Mesothelial cell of epicardium (in vitro differentiated cells): ENCODE measurements at places on chromosomes 3 and 15.

- DNase-seq, result no peak
- H3K27me3 ChIP-seq, result no peaks in the 10 kb centered on the region
- no peak overlapping the region for H3K27ac ChIP-seq
- no peaks in the 10 kb centered on the region for H3K4me1 ChIP-seq
Observed at GRCh38 chr15:51856714-51857380, 27.4 kb downstream of the TMOD3 start.

GRCh38 chr3:32522682-32523081 lies 20.0 kb upstream of the CMTM6 start:
- no peaks in the 10 kb centered on the region for H3K27me3 ChIP-seq
- peaks cover 39% of the 10 kb centered on the region for H3K36me3 ChIP-seq
- no peak overlapping the region for H3K4me3 ChIP-seq
- H3K27ac ChIP-seq, result peak overlapping the region; percentile 70
- H3K4me1 ChIP-seq, result peaks cover 2% of the 10 kb centered on the region

DNA sequence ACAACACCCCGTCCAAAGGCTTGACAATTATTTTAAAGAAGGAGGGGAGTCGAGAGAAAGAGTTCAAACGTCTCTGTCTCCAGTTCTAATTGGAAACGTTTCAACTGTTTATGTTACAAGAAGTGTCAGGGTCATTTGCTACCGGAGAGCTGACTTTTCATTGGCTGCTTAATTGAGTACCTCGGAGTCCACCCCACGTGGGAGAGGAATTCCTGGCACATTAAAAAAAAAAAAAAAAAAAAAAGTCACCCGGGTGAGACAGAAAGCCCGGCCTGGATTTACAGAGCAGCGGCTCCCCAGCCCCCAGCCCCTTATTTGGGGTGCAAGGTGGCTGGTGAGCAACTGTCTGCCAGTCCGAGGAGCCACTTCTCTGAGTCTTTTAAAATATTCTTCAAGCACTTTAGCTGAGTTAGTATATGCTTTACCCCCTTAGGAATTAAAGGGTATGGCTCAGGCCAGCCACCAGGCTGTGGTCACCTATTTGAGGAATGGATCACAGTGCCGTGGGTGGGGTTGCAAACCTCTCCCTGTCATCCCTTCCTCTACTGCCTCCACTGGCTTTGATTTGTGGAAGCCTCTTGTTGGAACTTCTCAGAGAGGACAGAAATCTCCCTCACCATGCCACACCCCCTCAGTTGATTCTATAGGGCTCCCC lies 3.9 kb upstream of the TLE3 start:
- H3K4me3 ChIP-seq, result peak overlapping the region; percentile 46
- H3K27me3 ChIP-seq, result peaks cover 8% of the 10 kb centered on the region
- H3K27ac ChIP-seq, result peak overlapping the region; percentile 100
- H3K4me1 ChIP-seq, result peaks cover 41% of the 10 kb centered on the region
- DNase-seq, result peak; percentile 76
- no peaks in the 10 kb centered on the region for H3K36me3 ChIP-seq

DNA sequence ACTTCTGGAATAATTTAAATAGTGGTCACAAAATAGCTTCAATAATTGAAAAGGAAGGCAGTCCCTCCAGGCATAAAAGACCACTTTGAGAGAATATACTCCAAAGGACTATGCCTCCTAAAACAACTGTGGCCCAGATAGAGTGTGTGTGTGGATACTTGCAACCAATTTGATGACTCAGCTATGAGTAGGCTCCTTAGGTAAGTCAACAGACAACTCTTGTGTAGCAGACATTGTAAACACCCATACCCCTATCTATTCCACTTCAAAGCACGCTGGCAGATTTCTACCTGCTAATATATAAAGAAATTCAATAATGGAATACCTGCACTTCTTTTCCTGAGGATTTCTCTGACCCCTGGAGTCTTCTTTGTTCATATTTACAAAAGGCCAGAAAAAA lies 254.5 kb downstream of the NEK10 start:
- H3K4me3 ChIP-seq, result no peak overlapping the region
- no peaks in the 10 kb centered on the region for H3K27me3 ChIP-seq
- DNase-seq, result no peak
- no peak overlapping the region for H3K27ac ChIP-seq

DNA sequence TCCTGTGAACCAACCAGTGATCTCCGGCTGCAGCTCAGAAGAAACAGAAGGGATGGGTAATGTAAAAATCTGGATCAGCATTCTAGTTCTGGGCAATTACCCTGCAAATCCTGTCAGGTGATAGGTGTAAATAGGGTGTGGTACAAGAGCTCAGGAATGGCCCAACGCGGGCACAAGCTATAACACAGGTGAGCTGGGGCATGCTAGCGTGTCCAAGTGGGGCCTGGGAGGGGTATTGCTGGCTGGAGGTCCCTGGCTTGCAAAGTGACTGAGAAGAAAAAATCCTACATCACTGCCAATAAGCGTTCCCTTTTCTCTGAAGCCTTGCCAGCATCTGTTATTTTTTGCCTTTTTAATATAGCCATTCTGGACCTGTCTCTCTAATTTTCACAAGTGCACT lies 9.7 kb upstream of the CHST2 start:
- DNase-seq, result no peak
- H3K27me3 ChIP-seq, result peaks cover 32% of the 10 kb centered on the region
- no peak overlapping the region for H3K4me3 ChIP-seq
- no peaks in the 10 kb centered on the region for H3K36me3 ChIP-seq
- H3K27ac ChIP-seq, result no peak overlapping the region
- H3K4me1 ChIP-seq, result no peaks in the 10 kb centered on the region

DNA sequence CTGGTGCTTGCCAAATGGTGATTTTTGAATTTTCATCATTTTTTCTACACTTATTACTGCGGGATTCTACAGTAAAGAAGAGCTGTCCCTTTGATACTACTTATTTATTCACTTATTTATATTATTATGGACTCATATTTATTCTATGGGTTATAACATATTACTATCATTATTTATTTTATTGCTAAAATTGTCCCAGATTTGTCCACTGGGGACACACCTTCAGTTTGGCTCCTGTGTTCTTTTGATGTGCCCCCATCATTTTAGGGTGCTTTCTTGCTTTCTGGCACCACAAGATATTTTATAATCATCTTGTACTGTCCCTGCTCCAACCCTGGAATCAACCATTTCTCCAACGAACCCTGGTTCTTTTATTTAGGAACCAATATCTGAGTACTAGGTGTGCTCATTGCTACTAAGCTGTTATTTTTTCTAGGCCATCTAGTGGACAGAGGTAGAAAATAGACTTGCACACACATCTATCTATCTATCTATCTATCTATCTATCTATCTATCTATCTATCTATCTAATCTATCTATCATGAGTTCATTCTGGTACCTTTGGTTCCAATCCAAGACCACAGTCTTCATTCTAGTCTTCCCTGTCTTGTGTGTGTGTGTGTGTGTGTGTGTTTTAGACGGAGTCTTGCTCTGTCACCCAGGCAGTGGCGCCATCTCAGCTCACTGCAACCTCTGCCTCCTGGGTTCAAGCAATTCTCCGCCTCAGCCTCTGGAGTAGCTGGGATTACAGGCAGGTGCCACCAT lies 16.0 kb downstream of the SLC22A14 start:
- no peaks in the 10 kb centered on the region for H3K4me1 ChIP-seq
- H3K27ac ChIP-seq, result no peak overlapping the region
- no peak for DNase-seq
- no peak overlapping the region for H3K4me3 ChIP-seq
- H3K27me3 ChIP-seq, result peaks cover 22% of the 10 kb centered on the region
- no peaks in the 10 kb centered on the region for H3K36me3 ChIP-seq

DNA sequence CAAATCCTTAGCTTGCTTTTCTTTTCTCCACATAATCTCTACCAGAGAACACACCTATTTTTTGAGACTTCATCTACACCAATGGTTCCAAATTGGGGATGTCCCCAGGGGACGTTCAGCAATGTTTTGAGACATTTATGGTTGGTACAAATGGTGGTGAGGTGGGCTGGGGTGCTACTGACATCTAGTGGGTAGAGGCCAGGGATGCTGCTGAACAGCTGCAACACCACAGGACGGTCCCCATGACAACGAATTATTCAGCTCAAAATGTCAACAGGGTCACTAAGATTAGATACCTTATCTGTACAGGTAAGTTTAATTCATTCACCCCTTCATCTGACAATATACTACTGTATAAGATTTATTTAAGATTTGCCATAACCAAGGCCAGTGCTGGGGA lies 14.4 kb downstream of the GK5 start:
- no peak for DNase-seq
- H3K27me3 ChIP-seq, result no peaks in the 10 kb centered on the region
- peaks cover 12% of the 10 kb centered on the region for H3K4me1 ChIP-seq
- H3K27ac ChIP-seq, result no peak overlapping the region
- peaks cover 45% of the 10 kb centered on the region for H3K36me3 ChIP-seq
- H3K4me3 ChIP-seq, result no peak overlapping the region

GRCh38 chr3:123373474-123373987 lies 75.4 kb downstream of the ADCY5 start:
- DNase-seq, result no peak
- H3K4me1 ChIP-seq, result peaks cover 18% of the 10 kb centered on the region
- H3K36me3 ChIP-seq, result no peaks in the 10 kb centered on the region
- H3K27ac ChIP-seq, result no peak overlapping the region
